Aorta (tissue), 5 donors: ENCODE measurements at places on chromosomes 16 and 17.

DNA sequence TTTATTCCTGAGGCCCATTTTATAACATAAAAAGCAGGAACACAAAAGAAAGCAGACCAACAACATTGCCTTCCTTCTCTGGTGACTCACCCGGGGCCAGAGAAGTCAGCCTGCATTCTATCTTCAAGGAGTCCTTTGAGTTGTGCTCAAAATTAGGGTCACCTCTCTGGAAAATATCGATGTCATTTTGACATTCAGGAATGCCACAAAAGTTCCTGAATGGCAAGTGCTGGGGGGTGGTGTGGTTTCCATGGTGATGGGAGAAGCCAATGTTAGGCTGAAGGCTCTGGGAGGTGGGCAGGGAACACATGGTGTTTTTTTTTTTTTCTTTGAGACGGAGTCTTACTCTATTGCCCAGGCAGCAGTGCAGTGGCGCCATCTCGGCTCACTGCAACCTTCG is 159.6 kb downstream of the HAPSTR1 start:
- no peak for DNase-seq

DNA sequence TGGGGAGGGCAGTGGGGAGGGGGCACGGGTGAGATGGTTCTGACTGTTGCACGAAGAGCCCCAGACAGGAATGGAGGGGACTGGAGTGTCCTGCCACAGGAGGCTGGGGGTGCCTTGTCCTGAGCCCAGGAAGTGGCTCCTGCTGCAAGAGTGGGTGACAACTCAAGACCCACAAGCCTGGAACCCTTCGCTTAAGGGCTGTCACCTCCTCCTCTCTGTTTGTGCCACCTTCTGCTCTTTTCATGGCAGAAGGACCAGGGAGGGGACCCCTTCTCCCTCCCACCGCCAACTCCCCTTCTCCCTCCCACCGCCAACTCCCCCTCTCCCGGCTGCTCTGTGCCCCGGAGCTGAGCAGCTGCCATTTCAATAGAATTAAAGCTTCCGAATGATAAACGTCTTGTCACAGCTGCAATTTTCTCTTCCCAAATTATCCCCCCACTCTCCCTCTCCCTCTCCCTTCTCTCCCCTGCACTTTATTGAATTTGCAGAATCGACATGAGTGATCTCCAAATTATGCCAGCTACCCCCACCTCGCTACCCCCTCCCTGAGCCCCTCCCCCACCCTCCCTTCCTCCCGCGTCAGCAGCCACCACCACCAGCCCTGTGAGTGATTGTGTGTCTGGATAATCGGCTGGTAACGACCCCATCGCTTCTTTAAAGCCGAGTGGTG is 13.7 kb downstream of the GJD3 start:
- no peak for DNase-seq

DNA sequence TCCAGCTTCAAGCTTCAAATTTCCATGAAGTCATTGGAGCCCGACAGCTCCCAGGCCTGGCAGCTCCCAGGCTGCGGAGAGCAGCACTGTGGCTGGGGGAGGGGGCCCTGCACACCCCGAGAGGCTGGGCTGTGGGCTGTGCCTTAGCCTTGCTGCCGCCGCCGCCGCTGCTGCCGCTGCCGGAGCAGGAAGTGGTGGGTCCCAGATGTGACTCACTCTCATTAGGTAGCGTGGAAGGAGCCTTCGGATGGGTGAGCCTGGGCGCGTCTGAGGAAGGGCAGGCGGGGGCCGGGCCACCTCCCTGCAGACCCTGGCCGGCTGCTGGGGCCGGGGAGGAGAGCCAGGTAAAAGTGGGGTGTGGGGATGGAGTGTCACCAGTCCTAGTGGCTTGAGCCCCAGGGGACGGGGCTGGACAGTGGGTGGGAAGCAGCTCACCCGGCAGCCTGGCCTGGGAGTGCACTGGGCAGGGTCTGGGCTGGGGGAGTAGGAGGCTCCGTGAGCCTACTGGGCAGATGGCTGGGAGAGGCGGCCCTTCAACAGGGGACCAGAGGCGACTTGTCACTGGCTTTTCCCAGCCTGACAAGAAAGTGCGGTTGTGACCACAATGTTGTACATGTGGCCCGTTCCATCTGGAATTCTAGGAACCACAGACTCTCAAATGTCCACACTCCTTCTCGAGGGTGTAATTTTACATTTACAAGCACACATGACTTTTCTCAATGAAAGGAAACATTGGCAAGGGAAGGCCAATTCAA is at the start of gene ADCY7:
ADCY7 (plus strand) TSS at position 215 of the 755 bp plus-strand sequence. CDS start 21,629 bp downstream, outside the sequence.
- peak; percentile 91 for DNase-seq

DNA sequence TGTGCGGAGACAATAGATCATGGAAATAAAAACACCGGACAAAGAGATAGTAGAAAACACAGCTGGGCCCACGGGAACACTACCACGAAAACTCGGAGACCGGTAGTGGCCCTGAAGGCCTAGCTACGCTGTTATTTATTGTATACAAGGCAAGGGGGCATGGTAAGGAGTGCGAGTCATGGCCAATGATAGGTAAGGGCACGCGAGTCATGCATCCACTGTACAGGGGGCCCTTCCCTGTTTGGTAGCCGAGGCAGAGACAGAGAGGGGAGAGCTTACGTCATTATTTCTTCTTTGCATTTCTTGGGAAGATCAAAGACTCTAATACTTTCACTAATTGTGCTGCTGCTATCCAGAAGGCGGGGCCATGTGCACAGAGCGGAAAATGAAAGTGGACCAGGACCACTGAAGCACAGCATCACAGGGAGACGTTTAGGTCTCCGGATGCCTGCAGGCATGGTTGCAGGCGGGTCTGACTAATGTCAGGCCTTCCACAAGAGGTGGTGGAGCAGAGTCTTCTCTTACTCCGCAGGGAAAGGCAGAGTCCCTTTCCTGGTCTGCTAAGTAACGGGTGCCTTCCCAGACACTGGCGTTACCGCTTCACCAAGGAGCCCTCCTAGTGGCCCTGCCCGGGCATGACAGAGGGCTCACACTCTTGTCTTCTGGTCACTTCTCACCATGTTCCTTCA is 74.4 kb upstream of the ARL4D start:
- no peak for DNase-seq

- no peak for DNase-seq
Measured at GRCh38 chr16:64238571-64238970, 883.3 kb downstream of the CDH11 start.

- DNase-seq, result peak; percentile 39
Measured at GRCh38 chr16:4500272-4500671, 24.1 kb downstream of the HMOX2 start.
